ENCODE measurements at places on chromosomes 6 and 20. TPM values are rescaled to one million over a fixed set of nuclear protein-coding genes. Genes with fewer than 3 reads are reported as not detected.

- DNase-seq, result no peak
These were observed 143.4 kb downstream of the PXDC1 start for GRCh38 chr6:3608159-3608558.

Gene SRSF12
- 1.0 TPM for polyA plus RNA-seq

DNA sequence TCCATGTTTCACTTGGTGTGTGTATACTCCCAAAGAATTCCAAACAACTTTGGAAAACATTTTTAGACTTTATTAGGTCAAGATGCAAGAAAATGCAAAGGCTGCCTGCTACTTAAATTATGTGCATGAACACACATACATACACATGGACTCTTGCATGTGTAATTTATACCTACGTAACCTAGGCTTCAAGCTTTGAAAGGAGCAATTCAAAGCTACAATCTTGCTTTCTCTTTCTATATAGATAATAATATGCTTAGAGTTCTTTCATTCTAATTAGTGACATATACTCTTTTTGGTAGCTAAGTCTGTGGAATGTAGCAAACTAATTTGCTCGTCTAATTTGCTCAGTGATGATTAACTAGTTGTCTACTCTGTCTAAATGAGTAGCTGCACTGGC is 146.5 kb downstream of the EPHA7 start:
- DNase-seq, result no peak

DNA sequence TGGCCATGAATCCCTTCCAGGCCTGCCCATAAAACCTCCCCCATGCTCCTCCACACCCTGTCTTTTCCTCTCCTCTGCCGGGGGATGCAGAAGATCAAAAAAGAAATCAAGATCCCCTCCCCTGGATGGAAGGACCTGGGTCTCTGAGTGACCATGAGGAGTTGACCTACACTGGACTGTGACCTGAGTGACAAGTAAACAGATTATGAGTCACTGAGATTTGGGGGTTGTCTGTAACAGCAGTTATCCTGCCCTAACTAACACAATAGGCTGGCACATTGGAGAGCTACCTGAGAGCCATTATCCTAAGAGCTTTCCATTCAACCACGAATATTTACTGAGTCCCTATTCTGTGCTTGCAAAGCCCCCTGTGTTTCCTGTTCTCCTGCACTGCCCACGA is 28.4 kb upstream of the SIRPA start:
- DNase-seq, result no peak
